NCI-H226 (cell line): ENCODE measurements at places on chromosomes 13 and 19.

- no peak for DNase-seq
These were observed 1.1 kb upstream of the FLT3LG start for GRCh38 chr19:49472936-49473335.

DNA sequence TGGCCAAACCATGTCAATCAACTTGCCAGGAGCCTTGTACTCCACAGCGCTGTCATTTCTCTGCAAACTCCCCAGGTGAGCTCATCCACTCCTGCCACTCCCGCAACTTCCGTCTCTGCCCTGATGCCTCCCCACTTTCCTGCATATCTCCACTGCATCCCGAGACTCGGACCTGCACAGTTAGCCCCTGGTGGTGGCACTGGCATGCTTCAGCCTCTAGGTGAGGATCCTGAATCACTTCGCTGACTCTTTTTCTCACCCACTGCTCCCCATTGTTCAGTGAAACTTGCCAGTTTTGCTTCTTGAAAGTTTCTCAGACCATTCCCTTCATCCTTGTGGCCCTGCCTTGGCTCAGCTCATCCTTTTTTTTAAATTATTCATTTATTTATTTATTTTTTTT is 3.4 kb upstream of the CTU1 start:
- no peak for DNase-seq

DNA sequence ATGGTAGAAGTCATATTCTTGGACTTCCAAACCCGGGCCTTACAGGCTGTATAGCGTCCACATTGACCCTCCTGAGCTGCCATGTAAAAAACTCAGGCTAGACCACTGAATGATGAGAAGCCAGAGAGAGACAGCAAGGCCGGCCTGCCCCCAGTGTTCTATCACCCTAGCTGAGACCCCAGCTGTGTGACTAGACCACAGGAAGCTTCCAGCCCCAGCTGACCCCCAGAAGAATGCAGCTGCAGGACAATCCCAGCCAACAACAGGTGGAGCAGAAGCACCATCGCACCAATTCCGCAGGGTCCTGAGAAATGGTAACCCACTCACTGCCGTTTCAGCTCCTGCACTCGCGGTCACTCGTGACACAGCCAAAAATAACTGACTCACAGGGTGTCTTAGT is 2.9 kb upstream of the ATP11A start:
- DNase-seq: no peak

GRCh38 chr19:34299576-34299975 is 45.2 kb downstream of the GARRE1 start:
- no peak for DNase-seq

DNA sequence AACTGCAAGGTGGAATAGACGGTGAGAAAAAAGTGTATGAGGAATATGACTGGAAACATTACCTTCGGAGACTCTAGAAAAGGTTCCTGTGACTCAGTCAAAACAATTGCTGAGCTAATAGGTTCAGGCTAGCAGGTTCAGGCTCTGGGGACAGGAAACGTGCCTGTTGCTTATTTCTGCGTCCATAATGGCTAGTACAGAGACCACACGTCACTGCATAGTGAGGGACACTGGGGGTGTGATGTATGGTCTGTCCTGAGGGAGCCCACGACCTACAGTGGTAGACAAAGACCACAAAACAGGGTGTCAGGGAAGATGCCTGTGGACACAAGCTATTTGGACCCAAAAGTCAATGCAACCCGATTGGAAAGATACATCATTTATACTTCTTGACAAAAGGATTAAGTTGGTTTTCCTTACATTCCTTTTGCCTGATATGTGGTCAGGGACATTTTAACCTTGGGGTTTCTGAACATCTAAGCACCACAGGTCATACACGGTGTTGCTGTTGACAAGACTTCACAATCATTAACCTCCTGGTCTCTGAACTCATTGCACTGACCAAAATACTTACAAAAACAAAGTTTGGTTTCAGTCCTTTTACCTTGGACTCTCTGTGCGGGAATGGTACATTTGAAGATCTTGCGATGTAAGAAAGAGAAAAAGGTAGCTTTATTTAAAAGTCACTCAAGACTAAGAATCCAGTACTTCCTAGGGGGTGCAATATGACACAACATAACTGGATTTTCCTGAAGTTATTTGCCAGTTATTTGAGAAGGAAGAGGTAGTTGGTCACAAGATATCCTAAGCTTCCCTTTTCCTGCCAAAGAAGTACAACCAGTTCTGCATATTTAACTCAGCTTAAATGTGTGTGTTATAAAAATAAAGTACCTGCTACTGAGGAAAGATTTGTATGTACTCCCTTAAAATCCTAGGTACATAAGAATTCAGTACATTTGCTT is 20.0 kb downstream of the CRYL1 start:
- DNase-seq: no peak

DNA sequence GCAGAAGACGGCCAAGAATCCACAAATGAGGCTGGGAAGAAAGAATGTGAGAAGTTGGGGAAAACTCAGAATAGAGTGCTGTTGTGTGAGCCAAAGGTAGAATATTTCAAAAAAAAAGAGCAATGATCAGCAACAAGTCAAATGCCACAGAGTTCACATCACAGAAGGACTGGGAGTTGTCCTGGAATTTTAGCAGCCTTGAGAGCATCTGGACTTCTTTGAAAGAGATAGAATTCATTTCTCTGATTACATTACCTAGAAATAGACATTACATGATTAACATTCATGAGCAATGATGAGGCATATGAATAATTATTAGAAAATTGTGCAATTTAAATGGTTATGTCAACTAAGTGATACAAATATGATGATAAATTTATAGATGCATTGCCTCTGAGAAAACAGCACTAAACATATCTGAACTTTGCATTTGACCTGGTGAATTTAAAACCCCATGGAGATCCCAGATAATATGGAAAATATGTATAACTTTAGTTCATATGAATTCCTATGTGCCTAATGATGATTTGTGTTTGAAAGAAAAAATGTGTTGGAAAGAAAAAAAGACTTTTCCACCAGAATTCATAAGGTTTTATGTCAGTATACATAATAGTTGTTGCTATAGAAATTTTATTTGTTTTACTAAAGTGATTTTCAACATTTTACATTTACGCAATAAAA is 186.2 kb downstream of the POSTN start:
- no peak for DNase-seq
